ENCODE measurements at places on chromosomes 1 and 21. TPM values are rescaled to one million over a fixed set of nuclear protein-coding genes. Genes with fewer than 3 reads are reported as not detected.

GRCh38 chr1:110524311-110525248, 5.6 kb upstream of the KCNA10 start:
- DNase-seq, result peak; percentile 40

- DNase-seq, result no peak
Measured at GRCh38 chr1:182725259-182726255, 41.2 kb upstream of the RGS8 start.

GRCh38 chr1:48940962-48941732, 164.5 kb upstream of the BEND5 start:
- DNase-seq, result no peak

DNA sequence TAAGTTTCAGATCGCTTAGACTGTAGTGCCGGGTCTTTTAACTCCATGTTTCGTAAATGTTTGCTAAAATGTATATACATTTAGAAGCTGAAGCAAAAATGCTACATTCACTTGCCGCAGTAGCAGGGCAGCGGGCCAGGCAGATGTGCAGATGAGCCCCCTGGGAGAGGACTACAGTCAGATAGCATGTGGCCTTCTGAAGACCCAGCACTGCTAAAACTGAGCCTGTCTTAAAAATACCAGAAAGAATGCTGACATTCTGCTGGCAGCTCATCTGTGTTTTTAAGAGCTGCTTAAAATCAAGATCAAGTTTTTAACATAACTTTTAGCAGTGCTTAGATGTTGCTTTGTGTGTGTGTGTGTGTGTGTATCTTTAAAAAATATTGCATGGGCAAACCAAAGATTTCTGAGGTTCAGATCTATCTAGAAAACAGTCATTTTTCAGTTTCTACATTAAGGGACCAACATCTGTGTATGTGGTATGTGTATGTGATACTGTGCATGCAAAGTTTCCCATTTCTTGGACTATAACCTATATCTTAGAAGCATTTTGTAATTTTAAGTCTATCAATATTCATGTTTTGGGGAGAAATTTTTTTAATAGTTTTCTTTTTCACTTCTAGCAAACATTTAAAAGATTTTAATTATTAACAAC, 31.7 kb downstream of the CHRM3 start:
- no peak for DNase-seq

DNA sequence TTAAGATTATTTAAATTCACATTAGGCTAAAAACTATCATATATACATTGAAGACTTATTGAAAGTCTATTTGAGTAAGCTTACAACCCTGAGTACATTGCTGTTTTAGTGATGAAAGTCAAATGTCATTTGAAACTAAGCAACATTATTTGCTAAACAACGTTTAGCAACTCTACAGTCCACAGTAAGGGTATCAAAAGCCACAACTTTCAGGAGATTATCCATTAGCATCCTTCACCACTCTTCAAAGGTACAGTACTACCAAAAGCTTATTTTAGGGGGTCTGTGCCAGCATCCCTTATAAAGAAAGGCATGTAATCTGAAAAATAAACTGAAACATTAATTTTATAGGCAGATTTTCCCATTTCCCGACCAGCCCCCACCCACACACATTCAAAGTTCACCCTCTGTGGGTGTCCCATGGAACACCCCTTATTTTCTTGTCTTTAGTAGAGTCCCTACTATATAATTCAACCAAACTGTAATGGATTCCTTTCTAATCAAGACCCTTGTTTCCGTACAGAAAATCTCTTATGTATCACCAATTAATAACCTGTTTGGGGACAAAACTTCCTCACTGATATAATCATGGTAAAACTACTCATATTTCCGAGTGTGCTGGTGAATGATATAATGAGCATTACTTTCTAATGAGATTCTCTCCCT, 11.0 kb downstream of the SFPQ start:
- DNase-seq, result no peak

- no peak for DNase-seq
Measured at GRCh38 chr21:33273044-33273443, 6.9 kb downstream of the IL10RB start.

- DNase-seq, result no peak
Measured at GRCh38 chr1:153699768-153700167, 21.3 kb downstream of the NPR1 start.

LRP8 gene
- polyA plus RNA-seq, result 2.1 TPM

ARMH1 gene
- polyA plus RNA-seq, result 4.2 TPM

HES2 gene
- 0.55 TPM for polyA plus RNA-seq

PLXNA2 gene
- 12.5 TPM for polyA plus RNA-seq
